ENCODE measurements at places on chromosomes 4 and X.
A peak's percentile ranks its signal among the peaks of the same experiment; 100 is the strongest.

- no peak for DNase-seq
Observed at GRCh38 chrX:22526339-22526738, 253.6 kb downstream of the CBLL2 start.

GRCh38 chr4:21507439-21507838 is 441.1 kb downstream of the KCNIP4 start:
- no peak for DNase-seq

DNA sequence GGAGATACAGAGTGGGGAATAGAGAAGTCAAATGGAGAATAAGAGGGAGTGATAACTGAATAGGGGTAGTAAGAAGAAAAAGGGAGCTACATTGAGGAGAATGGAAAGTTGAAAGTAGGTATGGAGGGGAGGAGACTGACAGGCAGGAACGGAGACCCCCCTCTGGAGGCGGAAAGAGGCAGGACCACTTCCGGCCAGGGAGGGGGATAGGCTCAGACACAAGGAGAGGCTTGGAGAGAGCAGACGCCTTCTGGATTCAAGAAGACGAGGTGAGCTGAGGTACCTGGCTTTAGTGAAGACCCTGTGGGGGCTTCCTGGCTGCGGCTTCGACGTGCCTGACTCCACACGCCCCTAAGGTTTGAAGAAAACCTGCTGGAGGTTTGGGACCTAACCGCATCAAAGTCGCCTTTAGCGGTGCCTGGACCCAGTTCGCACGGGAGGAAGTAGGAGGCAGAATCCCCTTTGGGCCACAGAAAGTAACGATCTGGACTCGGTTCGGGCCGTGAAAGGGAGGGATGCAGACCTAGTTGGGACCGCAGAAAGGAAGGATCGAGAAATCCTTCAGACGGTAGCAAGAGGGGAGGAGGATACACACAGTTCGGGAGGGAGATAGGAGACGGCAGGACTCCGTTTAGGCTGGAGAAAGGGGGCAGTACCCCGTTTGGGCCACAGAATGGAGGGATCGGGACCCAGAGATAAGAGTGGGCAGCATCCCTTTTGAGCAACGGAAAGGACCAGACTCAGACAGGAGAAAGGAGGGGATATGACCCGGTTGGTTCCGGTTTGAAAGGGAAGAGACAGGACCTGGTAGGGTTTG is at the start of gene TRO:
Gene TRO, plus strand, starts transcription at position 215 of the 817 bp plus-strand sequence. CDS start 1,423 bp downstream, outside the sequence.
- no peak for DNase-seq

- no peak for DNase-seq
Observed at GRCh38 chr4:106690487-106690886, 321.9 kb upstream of the GIMD1 start.

DNA sequence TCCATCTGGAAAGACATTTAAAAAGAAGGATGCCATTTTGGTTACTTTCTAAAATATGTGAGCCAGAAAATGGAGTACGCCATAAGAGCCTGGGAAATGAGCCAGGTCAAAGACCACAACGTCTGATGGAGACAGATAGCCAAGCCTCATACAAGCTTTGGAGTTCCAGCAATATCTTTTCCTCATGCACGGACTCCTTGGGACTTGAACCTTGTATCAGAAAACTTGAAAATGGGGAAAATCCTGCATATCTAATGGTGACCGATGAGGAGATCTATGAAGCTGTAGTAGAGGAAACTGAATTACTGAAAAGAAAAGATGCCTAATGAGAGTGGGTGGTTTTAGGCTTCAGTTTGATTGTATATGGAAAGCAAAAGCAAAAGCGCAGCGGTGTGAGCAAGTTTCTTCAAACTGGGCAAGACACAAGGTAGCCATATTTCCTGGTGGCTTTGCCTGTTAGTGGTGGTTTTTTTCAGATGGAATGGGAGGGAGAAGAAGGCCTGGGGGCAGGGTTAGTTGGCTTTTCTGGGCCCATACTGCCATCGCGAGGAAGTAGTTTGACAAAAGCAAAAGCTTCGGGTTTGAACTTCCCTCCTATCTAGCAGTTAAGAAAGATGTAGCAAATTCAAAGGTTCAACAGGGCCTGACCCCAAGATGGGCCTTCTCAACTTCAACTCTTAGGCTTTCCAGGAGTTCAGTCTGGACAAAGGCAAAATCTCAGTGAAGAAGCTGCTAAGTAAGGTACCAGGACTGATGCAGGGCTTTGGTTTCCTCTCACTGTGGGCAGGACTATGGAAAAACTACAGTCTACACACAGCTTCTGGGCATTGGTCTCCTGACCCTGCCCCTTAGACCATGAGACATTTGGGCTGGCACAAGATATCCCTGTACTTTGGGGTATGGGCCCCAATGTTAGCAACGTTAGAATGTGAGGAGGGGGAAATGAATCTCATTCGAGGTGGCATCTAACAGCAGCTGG is 210.0 kb upstream of the STK26 start:
- peak; percentile 67 for DNase-seq

GRCh38 chr4:55578341-55579010 is 13.6 kb downstream of the PDCL2 start:
- DNase-seq = no peak

DNA sequence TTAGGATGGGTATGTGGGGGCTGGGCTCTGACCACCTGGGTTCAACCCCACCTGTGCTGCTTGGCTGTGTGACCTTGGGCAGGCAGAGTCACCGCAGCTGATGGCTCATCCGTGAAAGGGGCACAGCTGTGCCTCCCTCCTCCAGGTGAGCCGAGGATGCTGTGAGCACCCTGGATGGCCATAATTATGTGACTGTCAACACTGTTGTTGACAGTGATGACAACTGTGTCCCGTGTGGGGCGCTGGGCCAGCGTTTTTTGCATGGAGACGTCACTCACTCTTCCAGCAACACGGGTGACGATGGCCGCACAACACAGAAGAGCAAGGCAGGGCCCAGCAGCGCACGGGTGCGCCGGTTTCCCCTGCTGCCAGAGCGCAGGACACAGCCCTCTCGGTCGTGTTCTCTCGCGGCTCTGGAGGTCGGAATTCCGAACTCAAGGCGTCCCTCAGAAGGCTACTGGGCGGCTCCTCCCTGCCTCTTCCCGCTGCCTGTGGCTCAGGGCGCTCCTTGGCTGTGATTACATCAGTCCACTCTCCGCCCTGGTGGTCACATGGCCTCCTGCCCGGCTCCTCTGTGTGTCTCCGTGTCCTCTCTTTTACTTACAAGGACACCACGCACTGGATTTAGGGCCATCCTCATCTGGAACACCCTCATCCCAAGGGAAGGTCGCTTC is 1.3 kb downstream of the SH3TC1 start:
- DNase-seq = peak; percentile 55

DNA sequence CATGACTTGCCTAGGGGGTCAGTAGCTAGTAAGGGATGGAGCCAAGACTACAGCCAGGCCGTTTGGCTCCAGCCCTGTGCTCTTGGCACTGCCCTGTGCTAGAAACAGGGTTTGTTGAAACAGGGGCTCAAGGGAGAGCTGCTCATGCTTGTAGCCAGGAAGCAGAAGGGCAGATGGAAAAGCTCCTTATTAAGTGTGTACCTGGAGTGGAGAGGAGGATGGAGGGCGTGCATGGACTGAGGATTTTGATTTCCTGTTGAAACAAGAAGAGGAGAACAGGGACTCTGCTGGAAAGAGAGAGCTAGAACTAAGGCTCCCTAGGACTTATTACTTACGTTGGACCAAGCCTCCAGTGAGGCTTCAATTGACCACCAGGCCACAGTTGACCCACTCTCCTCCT is 363.0 kb downstream of the MID1IP1 start:
- DNase-seq = no peak

GRCh38 chrX:85004255-85004654 is 578 bp downstream of the APOOL start:
- no peak for DNase-seq

GRCh38 chrX:68432648-68433047 is 647 bp downstream of the OPHN1 start:
- no peak for DNase-seq

DNA sequence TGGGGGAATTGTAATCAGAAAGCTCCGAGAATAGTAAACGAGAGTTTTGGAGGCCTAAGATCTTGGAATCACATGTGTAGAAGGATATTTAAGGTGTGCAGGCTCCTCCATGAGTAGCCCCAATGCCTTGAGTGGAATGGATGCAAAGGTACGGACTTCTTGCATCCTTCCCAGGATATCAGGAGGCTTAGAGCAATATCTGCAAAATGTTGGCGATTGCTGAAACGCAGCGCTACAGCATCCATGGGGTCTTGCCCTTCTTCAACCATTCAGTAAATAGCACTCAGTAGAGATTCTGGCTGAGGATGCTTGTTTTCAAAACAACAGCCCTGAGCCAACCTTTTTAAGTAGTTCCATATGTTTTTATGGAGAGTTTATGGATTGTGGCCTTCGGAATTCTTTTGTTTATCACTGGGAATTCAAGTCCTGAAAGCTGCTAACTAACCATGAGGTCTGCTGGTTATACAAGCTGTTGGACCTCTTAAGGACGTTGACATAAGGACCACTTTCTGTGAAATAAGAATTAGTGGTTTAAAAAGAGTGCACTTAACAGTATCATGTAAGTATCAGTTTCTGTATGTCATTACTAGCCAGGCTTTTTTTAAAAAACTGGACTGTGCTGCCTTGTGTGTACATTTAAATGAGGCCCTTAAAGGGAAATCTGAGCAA is 228.8 kb upstream of the PGRMC2 start:
- no peak for DNase-seq

DNA sequence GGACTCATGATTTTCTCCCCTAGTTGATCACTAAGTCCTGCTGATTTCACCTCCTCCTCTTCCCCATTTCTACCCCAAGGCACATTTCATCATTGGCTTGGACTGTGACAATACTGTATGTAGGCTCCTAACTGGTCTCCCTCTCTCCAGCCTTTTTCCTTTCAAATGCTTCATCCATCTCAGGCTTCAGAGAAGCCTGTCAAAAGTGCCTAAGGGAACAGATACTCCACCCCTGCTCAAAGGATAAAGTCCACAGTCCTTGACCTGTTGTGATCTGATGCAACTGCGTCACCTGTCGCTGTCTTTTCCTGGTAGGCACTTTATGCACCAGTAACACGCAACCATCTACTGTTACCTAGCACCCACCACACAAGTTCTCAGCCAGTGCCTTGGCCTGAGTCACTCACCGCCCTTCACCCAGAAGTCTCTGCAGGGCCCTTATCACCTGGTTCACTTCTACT is 12.8 kb downstream of the SCARB2 start:
- DNase-seq = no peak
